ENCODE measurements at places on chromosomes 12 and 14.

DNA sequence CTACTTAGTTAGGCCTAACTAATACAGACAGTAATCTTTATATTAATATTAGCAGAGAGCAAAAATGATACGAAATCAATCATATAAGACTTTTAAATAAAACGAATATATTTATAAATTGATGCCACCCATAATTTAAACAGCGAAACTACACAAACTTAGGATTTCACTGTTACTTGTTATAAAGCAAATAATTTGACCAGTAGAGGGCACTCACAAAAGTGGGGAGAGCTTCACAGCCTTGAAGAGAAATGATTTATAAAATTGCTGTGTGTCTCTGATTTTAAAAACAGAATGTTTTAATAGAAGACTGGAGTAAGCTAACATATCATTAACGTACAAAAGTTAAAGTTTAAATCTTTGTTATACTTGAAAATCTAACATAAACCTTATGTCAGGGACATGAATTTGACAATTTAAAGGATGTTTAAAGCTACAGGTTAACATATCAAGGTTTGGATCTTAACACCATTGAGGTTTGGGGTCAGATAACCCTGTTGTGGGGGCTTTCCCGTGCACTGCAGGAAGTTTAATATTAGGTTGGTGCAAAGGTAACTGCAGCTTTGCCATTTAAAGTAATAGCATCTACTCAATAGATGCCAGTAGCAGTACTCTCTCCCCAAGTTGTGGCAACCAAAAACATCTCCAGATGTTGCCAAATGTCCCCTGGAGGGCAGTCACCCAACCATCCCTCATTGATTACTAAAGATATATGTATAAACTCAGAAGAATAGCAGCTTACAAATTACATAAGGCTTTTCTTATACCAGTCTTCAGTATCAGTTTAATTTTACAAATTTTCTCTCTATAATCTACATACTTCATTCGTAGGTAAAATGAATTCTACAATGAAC, 9.3 kb downstream of the KRAS start:
- peak; percentile 50 for DNase-seq

GRCh38 chr12:107539196-107539939, 146.2 kb upstream of the PWP1 start:
- peak; percentile 61 for DNase-seq

DNA sequence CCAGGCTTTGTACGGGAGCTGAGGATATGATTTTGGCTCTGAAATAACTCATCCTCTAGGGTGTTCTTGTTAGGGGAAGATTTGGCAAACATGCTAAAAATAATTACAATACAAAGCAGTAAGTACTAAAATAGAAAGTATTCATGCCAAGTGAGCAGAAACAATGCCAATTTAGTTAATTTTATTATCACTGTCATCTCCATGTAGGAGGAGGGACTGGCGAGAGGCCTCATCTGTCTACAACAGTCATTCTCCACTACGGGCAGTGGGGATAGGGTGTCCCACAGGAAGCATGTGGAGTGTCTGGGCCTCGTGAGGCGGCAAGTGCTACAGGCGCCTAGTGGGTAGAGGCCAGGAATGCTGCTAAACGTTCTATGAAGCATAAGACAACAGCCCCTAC, 3.3 kb downstream of the ISM2 start:
- DNase-seq: no peak

GRCh38 chr12:119938049-119938667, 50.9 kb upstream of the BICDL1 start:
- DNase-seq: peak; percentile 70

- no peak for DNase-seq
Observed at GRCh38 chr12:71948390-71948789, 9.7 kb downstream of the TPH2 start.

DNA sequence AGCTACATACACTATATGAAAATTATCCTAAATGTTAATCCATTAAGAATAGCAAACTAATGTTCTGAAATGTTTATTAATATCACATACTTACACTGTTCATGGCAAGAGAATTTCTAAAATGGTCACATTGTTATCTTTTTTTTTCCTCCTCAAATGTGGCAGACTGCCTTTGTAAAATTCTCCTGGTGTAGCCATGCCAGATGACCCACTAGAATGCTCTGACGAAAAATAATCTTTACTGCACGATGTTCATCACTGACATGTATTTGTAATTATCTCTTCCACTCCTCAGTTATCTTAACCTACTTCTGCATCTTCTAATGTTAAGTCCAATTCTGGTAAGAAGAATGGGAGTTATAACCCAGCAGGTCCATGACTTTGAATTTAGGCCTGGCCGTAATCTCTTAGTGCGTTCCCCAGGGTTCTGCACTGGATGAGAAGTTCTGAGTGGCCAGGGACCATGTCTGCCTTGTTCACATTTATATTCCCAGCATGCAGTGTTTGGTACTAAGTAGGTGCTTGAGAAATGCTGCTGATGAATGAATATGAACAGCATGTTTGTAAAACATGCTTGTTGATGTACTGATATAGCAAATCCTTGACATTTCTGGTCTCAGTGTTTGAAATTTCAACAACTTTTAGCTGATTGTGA, 46.7 kb downstream of the NOPCHAP1 start:
- DNase-seq: no peak

DNA sequence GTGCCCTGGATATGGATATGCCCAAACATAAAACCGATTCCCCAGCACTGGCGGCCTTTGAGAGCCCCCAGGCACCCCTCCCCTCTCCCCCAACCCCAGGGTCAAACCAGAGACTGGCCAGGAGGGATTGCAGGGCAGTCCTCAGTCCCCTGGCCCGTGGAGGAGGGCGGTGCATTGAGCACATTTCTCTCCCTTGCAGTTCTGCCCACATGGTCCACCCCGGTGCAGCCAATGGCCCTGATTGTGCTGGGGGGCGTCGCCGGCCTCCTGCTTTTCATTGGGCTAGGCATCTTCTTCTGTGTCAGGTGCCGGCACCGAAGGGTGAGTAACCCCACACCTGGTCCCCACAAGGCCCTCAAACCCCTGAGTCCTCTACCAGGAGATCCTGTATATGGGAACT, 3.4 kb upstream of the GPR162 start:
- DNase-seq: no peak

DNA sequence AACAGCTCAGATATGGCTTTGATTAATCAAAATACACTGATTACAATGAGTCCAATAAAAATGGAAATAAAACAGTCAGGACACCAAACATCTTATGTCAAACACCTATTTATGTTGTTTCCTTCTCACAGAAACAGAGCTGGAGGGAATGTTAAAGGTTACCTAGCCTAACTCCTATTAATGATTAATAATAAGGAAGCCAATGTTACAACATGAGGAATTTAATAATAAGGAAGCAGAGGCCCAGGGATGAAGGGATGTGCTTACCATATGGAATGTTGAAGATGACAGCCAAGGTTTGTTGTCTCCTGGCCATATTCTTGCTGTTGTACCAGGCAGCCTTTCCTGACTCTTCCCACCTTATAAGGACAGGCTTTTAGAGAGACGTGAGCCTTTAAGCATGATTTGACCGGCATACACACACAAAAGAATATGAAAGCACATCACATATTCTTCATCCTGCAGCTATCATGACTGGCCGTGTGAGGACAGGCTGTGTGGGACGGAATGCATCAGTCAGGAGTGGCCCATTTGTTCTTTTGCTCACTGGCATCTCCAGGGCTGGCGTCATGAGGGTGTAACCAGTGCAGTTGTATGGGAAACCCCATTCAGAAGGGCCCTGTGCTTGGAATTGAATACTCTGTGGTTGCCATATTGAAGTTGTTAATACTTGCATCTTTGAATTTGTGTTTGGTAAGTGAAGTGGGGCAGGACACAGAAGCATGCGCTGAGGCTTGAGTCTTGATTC, 3.1 kb upstream of the GPRC5D start:
- no peak for DNase-seq

GRCh38 chr12:29614694-29615325, 117.3 kb upstream of the OVCH1 start:
- DNase-seq: no peak

DNA sequence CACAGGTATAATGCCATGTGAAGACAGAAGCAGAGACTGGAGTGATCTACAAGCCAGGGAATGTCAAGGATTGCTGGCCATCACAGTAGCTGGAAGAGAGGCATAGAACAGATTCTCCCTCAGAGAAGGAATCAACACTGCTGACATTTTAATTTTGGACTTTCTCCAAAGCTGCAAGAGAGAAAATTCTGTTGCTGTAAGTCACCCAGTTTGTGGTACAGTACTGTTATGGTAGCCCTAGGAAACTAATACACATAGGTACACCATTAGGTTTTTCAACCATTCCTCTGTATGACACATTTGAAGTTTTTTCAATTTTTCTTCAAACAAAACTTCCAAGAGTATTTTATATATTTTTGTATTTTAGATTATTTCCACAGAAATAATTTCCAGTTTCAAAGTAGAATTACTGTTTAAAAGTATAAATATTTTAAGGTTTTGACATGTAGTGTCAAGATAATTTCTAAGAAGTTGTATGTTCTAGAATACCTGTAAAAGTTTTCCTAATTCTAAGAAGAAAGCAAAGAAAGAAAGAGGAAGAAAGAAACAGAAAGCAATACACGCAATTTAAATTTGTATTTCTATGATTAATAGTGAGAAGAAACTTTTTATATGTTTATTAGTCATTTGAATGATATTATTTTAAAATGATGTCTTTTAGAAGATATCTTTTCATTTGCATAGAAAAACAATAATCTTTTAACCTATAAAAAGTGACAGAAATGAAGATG, 64.9 kb upstream of the CATSPERB start:
- DNase-seq: no peak

GRCh38 chr12:58314610-58315009, 373.2 kb downstream of the ATP23 start:
- DNase-seq: no peak

- no peak for DNase-seq
Observed at GRCh38 chr12:25491396-25492325, 61.4 kb downstream of the LMNTD1 start.

DNA sequence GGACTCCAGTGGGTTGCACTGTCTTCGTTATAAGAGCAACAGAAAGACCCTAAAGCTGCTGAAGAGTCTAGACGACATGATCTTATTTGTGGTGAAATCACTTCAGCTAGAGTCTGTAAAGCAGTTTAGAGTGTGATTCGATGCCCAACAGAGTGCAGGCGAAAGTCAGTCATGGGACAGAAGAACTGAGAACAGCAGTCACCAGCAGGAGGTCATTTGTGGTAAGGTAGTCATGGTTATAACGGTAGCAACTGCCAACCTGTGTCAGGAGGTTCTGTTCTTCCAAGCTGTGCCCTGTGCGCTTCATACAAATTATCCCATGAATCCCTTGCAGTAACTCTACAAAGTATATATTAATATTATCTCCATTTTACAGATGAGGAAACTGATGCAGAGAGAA, 954.1 kb downstream of the AACS start:
- no peak for DNase-seq

- DNase-seq: no peak
Observed at GRCh38 chr14:83714151-83714550, 1815.8 kb upstream of the FLRT2 start.

DNA sequence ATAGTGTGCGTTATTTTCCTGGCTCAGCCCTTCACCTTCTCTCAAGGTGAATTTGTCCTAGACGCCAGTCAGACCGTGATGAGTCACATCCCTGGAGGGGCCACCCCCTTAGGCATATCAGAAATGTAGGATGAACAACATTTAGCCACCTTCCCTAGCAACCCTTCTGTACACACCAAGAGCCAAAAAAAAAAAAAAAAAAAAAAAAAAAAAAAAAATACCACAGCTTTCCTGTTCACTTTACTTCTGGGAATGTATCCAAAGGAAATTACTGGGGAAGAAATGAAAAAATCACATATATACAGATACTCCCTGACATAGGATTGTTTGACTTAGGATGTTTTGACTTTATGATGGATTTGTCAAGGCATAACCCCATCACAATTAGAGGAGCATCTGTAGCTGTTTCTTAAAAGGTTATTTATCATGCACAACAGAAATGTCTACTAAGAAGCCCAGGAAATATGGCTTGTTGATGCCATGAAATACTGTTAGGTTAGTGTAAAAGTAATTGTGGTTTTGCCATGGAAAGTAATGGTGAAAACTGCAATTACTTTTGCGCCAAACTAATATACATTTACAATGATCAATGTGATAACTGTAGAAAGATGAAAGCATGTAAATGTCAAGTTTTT, 68.2 kb upstream of the BDKRB2 start:
- no peak for DNase-seq

DNA sequence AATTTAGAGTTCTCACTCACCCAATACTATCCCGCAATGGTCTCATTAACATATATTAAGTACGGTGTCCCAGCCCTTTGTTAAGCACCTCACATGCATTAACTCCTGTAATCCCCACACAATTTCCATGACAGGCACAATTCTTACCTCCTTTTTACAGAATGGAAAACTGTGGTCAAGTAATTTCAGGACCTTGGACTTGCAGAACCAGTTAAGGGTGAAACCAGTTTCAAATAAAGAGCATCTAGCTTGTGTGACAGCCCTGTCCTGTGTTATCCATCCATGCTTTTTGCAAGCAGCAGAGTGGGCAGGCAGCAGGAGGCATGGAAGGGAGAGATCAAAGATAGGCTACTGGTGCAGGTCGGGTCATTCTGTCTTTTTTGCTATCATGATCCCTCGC, 470.8 kb downstream of the NELL2 start:
- DNase-seq: no peak

GRCh38 chr14:31024577-31025366, 677 bp upstream of the AP4S1 start:
- DNase-seq: no peak

GRCh38 chr12:78878459-78878858, 13.9 kb downstream of the SYT1 start:
- DNase-seq: no peak

DNA sequence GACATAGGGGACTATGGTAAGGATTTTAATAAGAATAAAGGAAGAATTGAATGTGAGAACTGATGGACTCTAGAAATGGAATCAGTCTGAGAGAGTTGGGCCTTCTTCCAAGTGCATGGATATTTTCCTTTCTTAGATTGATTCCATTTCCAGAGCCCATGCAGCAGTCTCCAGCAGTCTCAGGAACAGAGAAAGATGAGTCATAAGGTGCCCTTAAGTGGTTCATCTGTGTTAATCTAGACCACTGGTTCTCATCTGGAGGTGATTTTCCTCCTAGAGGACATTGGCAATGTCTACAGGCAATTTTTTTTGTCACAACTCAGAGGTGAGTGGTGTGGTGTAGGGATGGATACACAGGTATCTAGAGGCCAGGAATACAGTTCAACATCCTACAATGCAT, 25.9 kb downstream of the TRIM9 start:
- DNase-seq: no peak

DNA sequence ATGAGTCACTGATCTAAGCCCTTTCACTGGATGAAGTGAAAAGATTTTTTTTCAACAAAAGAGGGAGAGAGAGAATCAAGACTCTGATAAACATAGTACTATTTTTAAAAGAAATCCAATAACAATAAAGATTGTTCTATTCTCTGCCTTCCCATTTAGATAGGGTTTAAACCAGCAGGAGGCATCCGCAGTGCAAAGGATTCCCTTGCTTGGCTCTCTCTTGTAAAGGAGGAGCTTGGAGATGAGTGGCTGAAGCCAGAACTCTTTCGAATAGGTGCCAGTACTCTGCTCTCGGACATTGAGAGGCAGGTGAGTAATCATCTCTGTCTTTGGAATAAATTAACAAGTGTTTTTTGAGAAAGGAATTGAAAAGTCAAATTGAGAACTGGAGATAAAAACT, 124.9 kb downstream of the DERA start:
- no peak for DNase-seq
